Type B pancreatic cell (in vitro differentiated cells): ENCODE measurements at places on chromosomes 3 and 15.
A peak's percentile ranks its signal among the peaks of the same experiment; 100 is the strongest.

DNA sequence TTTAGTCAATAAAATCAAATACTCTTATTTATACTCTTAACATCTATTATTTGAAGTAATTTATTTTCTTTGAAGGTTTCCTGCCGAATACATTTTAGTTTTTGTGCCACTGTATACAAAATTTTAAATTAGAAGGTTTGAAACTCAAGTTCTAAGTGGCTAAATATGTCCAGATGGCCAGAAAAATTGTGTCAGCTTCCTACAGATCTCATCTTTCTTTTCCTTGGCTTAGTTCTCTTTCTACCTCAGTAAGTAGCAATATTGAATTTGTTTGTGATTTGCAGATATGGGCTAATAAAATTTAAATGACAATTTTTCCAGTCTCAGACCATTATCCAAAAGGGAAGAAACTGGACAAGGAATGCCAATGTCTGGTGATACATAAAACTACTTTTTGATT is 452.1 kb downstream of the ROBO2 start:
- DNase-seq = no peak
- H3K27me3 ChIP-seq = no peaks in the 10 kb centered on the region
- H3K4me1 ChIP-seq = no peaks in the 10 kb centered on the region
- no peak overlapping the region for H3K27ac ChIP-seq
- peaks cover 9% of the 10 kb centered on the region for H3K36me3 ChIP-seq

DNA sequence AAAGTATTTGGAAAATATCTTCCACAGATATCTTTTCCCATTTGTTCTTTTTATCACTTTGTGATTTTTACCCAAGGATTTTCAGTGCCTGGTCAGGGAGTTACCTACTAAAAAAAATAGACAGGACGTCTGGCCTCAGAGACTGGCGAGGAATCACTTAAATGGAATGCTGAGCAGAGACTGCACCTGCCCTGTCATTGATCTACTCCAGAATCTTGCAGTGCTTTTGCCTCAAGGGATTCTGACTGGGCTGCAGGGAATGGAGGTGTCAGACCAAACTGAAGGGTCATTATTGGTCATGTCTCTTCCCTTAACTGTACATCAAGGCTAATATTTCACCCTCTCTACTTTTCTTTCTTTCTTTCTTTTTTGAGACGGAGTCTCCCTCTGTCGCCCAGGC is 12.1 kb upstream of the RYR3 start:
- H3K36me3 ChIP-seq = no peaks in the 10 kb centered on the region
- no peak overlapping the region for H3K4me3 ChIP-seq
- DNase-seq = no peak
- peaks cover 39% of the 10 kb centered on the region for H3K27me3 ChIP-seq
- H3K4me1 ChIP-seq = no peaks in the 10 kb centered on the region

- H3K27ac ChIP-seq = no peak overlapping the region
- no peak for DNase-seq
- peaks cover 35% of the 10 kb centered on the region for H3K36me3 ChIP-seq
- H3K27me3 ChIP-seq = no peaks in the 10 kb centered on the region
Observed at GRCh38 chr3:128068156-128068620, 16.0 kb downstream of the SEC61A1 start.

- peaks cover 9% of the 10 kb centered on the region for H3K36me3 ChIP-seq
- no peak for DNase-seq
- peak overlapping the region; percentile 66 for H3K27ac ChIP-seq
Observed at GRCh38 chr15:71252044-71252739, 136.9 kb downstream of the THSD4 start.

GRCh38 chr3:138381413-138381901 is 33.1 kb downstream of the MRAS start:
- no peaks in the 10 kb centered on the region for H3K27me3 ChIP-seq
- H3K4me3 ChIP-seq = no peak overlapping the region
- DNase-seq = no peak
- H3K4me1 ChIP-seq = peaks cover 11% of the 10 kb centered on the region

DNA sequence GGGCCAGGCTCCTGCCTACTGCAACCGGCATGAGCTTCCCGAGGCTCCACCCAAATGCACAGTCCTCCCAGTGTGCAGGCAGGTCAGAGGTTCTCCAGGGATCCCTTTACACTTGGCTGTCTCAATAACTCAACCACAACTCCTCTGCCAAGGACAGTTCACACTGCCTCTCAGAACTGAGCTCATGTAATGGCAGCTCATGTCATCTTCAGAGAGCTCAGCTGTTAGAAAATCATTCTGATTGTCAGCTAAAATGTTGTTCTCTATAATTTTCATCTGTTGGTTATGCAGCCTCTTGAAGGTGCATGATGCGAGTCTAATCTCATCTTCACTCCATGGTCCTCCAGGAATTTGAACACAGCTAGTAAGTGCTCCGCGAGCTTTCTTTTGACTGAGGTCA is 76.7 kb downstream of the SST start:
- no peak overlapping the region for H3K4me3 ChIP-seq
- H3K36me3 ChIP-seq = no peaks in the 10 kb centered on the region
- DNase-seq = no peak
- peaks cover 15% of the 10 kb centered on the region for H3K27me3 ChIP-seq
- H3K27ac ChIP-seq = no peak overlapping the region

DNA sequence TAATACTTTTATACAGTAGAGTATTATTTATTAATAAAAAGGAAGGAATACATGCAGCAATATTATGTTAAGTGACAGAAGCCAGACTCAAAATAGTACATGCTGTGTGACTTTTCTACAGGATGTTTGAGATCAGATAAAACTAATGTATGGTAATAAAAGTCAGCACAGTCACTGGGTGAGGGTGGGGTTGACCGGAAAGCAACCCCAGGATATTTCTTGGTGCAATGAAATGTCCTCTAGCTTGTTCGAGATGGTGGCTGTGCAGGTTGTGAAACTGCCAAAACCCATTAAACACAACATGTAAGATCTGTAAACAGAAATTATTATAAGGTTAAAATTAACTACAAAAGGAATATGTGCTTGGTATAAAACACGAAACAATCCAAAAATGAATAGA is 20.8 kb upstream of the ALDH1L1 start:
- no peak overlapping the region for H3K27ac ChIP-seq
- peaks cover 9% of the 10 kb centered on the region for H3K4me1 ChIP-seq
- H3K27me3 ChIP-seq = peaks cover 9% of the 10 kb centered on the region
- DNase-seq = no peak
- H3K36me3 ChIP-seq = no peaks in the 10 kb centered on the region

GRCh38 chr3:73365756-73366397 is 258.9 kb downstream of the PDZRN3 start:
- no peak overlapping the region for H3K4me3 ChIP-seq
- DNase-seq = no peak
- H3K27me3 ChIP-seq = no peaks in the 10 kb centered on the region
- H3K36me3 ChIP-seq = no peaks in the 10 kb centered on the region

GRCh38 chr15:65231306-65231705 is 20.0 kb upstream of the CILP start:
- no peaks in the 10 kb centered on the region for H3K27me3 ChIP-seq
- H3K36me3 ChIP-seq = no peaks in the 10 kb centered on the region
- no peak overlapping the region for H3K4me3 ChIP-seq
- no peak overlapping the region for H3K27ac ChIP-seq
- no peak for DNase-seq
- H3K4me1 ChIP-seq = no peaks in the 10 kb centered on the region

DNA sequence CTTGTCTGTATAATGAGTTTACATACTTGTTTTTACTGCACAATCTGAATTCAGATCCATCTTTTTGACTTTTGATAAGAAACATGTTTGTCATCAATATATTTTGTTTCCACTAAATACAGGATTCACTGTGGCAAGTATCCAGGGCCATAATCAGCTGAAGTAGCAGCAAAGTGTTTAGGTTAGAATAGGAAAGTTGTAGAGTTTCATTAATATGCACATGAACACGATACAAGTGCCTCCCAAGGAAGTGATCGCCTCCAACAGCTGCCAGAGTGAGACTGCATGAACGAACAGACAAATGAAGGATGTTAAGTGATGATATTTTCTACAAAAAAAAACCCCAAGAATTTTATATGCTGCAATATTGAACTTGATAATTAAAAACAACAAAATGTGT is 204.3 kb downstream of the TBL1XR1 start:
- H3K27me3 ChIP-seq = no peaks in the 10 kb centered on the region
- peaks cover 9% of the 10 kb centered on the region for H3K4me1 ChIP-seq
- no peak for DNase-seq

- DNase-seq = no peak
- peaks cover 31% of the 10 kb centered on the region for H3K4me1 ChIP-seq
- no peaks in the 10 kb centered on the region for H3K27me3 ChIP-seq
- H3K27ac ChIP-seq = no peak overlapping the region
- peaks cover 4% of the 10 kb centered on the region for H3K36me3 ChIP-seq
- H3K4me3 ChIP-seq = no peak overlapping the region
Observed at GRCh38 chr3:157134620-157135191, 25.2 kb downstream of the CCNL1 start.

DNA sequence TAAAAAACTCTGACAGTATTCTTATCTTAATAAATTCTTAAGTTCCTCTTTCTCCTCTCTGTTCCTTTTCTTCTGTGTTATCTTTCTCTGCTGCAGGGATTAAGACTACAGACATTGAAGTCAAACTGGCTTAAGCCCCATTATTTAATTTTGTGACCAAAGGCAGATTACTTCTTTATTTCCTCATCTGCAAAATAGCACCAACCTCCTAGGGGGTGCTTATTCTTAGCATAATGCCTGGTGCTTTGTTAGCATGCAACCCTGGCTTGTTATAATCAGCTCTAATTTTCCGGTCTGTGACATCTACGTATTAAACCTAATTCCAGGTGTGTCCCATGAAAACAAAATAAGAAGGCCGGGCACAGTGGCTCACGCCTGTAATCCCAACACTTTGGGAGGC is 23.8 kb downstream of the SEMA6D start:
- peaks cover 16% of the 10 kb centered on the region for H3K36me3 ChIP-seq
- peaks cover 3% of the 10 kb centered on the region for H3K4me1 ChIP-seq
- peaks cover 3% of the 10 kb centered on the region for H3K27me3 ChIP-seq
- no peak for DNase-seq
- H3K4me3 ChIP-seq = no peak overlapping the region

DNA sequence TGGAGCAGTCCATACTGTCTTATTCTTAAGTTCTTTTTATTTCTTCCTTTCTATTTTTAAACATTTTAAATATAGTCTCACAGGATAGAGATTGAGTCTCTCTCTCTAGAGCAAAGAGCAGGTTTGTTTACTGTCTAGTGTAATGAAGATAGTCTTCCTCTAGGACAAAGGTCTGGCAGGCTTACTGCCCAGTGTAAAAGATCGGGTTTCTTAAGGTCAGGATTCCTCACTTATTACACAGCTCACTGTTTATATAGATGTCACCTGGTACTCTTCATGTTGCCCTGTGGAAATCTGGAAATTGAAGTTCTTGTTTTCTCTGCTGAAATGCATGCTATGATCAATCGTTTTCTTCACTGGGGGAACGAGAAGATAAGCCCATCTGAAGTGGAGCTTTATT is 76.0 kb downstream of the ZBBX start:
- H3K27me3 ChIP-seq = no peaks in the 10 kb centered on the region
- H3K4me3 ChIP-seq = no peak overlapping the region
- H3K27ac ChIP-seq = peak overlapping the region; percentile 10
- H3K36me3 ChIP-seq = peaks cover 3% of the 10 kb centered on the region

DNA sequence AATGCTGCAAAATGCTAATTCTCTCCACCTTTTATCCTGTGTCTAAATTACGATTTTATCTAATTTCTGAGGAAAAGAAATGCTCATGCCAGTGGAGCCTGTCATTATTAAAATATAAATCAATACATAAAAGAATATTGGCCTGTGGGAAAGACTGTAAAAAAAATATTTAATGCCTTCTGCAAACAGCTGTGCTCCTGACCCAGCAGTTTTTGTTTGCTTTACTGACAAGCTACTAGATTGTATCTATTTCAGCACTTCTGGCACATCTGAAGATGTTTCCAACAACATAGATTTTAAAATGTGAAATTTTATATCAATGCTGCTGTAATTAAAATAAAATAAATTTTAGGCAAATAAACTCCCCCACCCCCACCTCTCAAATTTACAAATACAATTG is 493.6 kb upstream of the AGTR1 start:
- no peaks in the 10 kb centered on the region for H3K36me3 ChIP-seq
- H3K4me3 ChIP-seq = no peak overlapping the region
- no peak overlapping the region for H3K27ac ChIP-seq

DNA sequence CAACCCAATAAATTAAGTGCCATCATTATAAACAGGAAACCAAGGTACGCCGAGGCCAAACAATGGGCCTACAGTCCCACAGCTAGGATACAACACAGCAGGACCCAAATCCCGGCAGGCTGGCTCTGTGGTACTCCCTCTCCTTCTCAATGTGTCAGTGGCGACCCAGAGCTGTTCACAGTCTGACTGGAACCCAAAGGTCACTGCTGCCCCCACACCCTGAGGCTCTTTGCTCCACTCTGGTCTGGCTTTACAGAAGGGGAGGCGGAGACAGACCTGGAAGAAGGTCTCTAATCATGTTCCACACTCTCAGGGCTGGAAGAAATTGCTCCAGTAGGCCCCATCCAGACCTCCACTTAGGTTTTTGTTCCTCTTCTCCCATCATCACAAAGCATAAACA is 48.5 kb upstream of the LMCD1 start:
- H3K27ac ChIP-seq = no peak overlapping the region
- peaks cover 19% of the 10 kb centered on the region for H3K4me1 ChIP-seq
- DNase-seq = no peak

- H3K36me3 ChIP-seq = peaks cover 21% of the 10 kb centered on the region
- H3K4me1 ChIP-seq = peaks cover 24% of the 10 kb centered on the region
- DNase-seq = no peak
- H3K4me3 ChIP-seq = peak overlapping the region; percentile 88
- H3K27me3 ChIP-seq = peaks cover 96% of the 10 kb centered on the region
- peak overlapping the region; percentile 86 for H3K27ac ChIP-seq
Observed at GRCh38 chr3:147397875-147398812, 8.2 kb downstream of the ZIC4 start.

DNA sequence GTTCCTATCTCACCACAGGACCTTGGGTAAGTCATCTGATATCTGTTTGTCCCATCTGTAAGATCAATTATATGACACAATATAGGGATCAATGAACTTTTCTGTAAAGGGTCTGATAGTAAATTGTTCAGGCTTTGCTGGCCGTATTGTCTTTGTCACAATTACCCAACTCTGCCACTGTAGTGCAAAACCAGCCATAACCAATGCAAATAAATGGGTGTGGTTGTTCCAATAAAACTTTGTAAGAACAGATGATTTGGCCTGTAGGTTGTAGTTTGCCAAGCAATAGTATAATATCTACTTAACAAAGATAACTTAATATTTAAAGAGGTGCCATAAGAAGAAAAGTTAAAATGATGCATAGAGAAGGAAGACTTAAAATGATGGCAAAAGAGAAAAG is 210.8 kb downstream of the VPS13C start:
- H3K4me3 ChIP-seq = no peak overlapping the region
- DNase-seq = no peak
- H3K36me3 ChIP-seq = peaks cover 3% of the 10 kb centered on the region
- no peaks in the 10 kb centered on the region for H3K27me3 ChIP-seq
- no peaks in the 10 kb centered on the region for H3K4me1 ChIP-seq

DNA sequence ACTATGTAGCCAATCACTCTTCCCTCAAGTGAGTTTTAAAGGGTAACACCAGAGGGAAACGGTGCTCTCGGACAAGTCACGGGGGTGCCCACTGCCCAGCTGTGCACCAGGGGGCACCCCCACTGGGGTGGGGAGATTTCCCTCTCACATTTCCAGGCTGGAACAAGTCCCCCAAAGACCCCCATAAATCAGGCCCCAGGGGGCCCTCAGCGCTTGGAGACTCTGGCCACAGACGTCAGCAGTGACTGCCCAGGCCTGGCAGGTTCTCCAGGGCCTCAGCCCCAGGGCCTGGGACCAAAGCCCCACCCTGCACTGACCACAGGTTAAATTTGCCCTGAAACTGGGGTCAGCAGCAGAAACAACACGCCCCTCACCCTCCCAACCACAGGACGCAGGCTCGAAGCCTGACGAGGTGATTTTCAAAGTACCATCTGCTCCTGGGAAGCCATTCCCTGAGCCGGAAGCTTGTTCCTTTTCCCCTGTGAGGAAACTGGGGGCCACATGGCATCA is 17.0 kb downstream of the XXYLT1 start:
- H3K4me1 ChIP-seq = peaks cover 56% of the 10 kb centered on the region
- peak overlapping the region; percentile 85 for H3K27ac ChIP-seq
- H3K36me3 ChIP-seq = peaks cover 6% of the 10 kb centered on the region
- no peaks in the 10 kb centered on the region for H3K27me3 ChIP-seq
- no peak for DNase-seq
